ENCODE measurements at places on chromosomes 1 and 21.
A peak's percentile ranks its signal among the peaks of the same experiment; 100 is the strongest.

- DNase-seq: no peak
These were observed 33.5 kb downstream of the XKR8 start for GRCh38 chr1:27993241-27993640.

GRCh38 chr21:32364387-32364786 is 28.4 kb downstream of the URB1 start:
- DNase-seq: no peak

GRCh38 chr1:119260506-119260905 is 108.1 kb upstream of the HAO2 start:
- DNase-seq: no peak

DNA sequence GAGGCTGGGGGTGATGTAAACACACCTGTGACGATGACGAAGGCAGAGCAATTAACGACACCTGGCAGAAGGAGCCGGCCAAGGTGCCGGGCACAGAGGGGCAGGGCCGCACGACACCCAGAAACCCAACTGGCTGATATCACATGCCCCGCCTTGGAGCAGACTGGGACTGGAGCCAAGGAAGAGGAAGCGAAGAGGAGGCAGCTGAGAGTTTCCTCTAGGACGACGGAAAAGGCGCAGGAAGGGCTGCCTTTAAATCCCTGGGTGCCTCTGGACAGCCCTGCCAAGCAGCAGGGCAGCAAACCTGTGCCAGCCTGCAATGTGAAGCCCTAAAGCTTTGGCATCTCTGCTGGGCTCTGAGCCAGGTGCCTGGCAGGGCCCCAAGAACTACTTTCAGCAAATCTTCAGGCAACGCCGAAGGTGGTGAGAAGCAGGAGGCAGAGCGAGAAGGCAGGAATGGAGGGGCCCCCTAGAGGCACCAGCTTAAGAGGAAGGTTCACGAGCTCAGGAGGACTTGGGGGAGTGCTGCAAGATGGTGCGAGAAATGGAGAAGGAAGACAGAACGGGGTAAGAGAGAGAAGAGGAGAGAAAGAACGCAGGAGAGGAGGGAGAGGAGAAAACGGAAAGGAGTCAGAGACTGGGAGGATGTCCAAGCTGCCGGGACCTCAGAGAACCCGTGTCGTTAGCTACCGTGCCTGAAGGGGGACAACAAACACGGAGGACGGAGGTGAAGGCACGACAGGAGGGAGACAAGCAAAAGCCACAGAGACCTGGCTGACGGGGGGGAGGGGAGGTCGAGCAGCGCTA is 25.3 kb upstream of the PEF1 start:
- peak; percentile 26 for DNase-seq

GRCh38 chr1:245802941-245803665 is 648.3 kb downstream of the KIF26B start:
- DNase-seq: no peak
